ENCODE measurements at places on chromosomes 3 and 15.
A peak's percentile ranks its signal among the peaks of the same experiment; 100 is the strongest.

DNA sequence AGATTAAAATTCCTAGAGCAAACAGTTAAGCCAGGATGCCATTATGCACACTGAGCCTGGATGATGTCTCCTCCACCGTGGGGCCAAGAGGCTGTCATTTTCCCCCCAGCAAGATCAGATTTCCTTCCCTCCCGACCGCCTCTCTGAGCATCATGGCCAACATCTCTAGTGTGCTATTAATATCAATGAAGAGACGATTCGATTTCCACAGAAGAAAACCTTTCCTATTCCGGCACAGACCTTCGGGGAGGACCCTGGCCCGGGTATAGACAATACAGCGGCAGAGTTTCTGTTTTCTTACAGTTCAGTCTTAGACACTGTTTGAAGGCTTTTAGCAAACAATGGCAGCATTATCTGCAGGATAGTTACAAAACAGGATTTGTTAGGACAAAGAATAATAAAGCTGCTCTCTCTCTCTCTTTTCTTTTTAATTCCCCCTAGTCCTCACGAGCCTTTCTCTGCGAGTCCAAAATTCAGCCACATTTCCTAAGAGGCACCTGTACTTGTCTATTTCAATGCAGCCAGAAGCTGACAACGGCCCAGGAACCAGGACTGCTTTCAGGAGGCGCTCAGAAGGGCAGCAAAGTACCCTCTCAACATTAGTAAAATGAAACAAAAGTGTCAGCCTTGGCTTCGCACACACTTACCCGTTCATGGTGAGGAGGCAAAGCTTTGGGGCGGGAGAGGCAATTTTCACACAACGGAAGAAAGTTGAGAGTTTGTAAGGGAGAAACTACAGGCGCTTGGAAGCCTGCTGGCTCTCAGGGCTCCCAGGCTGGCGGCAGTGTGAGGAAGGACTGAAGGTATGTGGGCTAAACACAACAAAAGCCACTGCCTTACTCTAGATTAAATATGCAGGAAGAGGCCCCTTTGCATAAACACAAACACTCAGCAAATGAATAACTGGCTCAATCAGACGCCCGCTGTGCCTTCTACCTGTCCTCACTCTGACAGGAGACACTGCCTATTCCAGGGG, 278.0 kb downstream of the FOXP1 start:
- peak; percentile 46 for DNase-seq

- DNase-seq, result no peak
These were observed 324.8 kb upstream of the CTDSPL start for GRCh38 chr3:37536840-37537239.

DNA sequence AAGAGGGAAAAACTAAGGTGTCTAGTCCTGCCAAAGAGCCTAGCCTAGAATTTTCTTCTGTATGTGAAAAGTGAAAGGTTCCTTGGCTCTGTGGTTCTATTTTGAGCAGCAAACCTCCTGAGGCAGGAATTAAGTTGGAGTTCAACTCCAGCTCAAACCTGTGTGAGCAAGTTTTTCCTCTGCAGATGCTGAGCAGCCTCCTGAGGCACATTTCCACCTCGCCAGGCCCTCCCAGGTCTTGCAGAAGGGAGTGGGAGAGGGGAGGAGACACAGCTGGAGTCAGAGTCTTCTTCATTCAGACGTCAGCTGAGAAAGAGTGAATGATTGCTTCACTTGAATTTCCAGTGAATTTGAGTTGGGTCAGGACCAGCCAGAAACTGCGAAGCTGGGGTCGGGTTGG, 69.5 kb upstream of the ETV5 start:
- DNase-seq, result no peak

GRCh38 chr3:1855841-1856240, 242.8 kb upstream of the CNTN4 start:
- no peak for DNase-seq

GRCh38 chr15:51497806-51498205, 124.8 kb downstream of the DMXL2 start:
- no peak for DNase-seq

DNA sequence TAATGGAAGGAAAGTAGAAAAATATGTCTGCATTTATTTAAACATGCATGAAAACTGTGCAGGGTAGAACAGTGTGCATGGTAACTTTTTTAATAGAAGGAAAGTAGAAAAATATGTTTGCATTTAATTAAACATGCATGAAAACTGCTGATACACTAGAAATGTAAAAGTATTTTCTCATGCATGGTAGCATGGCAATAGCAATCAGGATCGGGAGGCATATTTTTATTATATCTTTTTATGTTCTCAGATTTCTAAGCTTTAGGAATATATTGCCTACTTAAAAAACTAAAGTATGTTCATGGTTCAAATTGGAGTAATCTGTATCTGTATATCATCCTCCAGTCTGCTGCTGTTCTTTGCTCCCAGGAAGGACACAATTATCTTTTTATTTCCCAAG, 1468.9 kb upstream of the GBE1 start:
- no peak for DNase-seq

GRCh38 chr15:57797568-57798267, 91.2 kb downstream of the POLR2M start:
- no peak for DNase-seq

DNA sequence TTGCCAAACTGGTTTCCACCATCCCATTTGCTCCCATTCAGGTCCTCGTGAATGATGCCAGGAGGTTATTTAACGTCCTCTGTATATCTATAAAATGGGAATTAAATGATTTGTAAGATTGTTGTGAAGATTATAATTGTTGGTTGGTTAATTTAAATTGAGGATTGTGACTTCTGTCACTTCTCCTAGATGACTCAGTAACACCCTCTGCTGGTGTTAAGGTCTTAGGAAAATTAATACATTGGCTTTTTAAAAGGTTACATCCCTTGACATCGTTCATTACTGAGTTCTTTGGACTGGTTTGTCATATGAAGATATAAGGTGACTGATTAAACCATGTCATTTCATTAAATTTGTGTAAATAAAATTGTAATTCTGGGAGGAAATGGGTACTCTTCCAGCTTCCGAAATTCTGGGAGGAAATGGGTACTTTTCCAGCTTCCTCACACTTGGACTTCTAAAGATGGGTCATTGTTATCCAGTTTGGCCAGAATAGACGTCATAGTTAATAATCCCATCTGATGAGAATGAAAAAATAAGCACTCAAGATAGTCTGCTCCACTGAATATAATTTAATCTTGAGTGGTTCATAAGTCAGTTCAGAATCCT, 33.3 kb upstream of the PAQR5 start:
- DNase-seq, result no peak

- no peak for DNase-seq
These were observed 367.1 kb downstream of the EPHA3 start for GRCh38 chr3:89474333-89475130.

DNA sequence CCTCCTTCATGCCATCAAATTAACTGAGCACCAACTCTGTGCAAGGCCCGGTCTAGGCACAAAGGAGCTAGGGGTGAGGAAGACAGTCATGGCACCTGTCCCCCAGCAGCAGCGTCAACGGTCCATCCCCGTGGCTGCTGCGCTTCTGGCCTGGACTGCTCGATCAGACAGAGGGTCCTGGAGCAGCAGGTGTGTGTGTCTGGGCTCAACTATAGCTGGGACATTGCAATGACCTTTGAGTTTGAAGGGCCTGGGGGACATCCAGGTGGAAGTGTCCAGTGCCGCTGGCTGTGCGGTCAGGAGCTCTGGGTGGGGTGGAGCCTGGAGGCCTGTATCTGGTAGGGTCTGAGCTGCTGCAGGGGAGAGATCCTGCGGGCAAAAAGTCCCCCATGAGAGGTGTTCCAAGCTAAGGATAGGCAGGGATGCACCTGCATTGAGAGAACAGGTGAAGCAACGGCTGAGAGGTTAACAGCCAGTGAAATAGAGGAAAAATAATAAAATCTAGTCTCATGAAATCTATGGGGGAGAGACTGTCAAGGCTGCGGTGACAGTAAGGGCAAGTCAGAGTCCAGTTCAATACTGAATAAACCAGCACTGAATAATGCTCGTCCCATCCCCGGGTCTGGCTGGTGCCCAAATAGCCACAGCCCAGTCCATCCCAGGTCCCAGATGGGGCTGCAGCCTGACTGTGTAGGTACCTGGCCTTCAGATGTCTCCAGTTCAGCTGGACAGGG, 25.4 kb upstream of the SLC41A3 start:
- DNase-seq, result peak; percentile 31

GRCh38 chr3:111072031-111072921, 660 bp downstream of the NECTIN3 start:
- DNase-seq, result peak; percentile 40

DNA sequence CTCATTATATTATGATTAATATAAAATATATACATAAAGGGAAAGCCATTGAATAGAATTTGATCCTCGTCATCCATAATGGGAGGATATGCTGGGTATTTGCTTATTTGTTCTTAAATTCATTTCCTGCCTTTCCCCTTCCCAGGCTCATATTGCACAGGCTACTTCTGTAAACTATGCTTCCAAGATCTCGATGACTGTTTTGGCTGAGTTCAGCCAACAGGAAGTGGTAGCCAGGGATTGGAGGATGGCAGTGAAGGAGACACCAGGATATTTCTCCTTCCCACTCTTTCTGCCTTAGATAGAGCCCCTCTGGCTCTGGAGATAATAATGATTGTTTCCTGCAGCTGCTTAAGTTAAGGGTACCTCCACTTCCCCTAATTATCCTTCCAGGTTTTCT, 44.3 kb upstream of the DYNC1LI1 start:
- no peak for DNase-seq

Data from SJSA1 (cell line).